ENCODE measurements at places on chromosomes 1 and 21.

DNA sequence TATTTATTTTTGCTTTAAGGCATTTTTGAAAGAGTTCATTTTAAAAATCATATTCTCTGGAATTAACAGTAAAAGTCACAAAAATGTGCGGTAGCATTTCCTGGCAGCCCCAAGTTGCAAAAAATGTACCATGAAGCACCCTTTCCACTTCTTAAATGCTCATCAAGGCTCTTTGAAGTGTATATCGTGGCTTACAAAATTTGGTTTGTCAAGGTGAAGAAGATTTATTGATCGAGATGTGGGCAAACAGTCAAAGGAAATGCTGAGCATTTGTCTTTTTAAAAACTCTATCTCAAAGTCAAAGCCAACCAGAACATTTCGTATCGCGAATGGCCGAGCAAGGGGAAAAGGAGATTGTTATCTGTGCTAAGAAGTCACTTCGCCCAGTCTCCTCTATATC lies 277.5 kb upstream of the KAZN start:
- DNase-seq, result no peak

DNA sequence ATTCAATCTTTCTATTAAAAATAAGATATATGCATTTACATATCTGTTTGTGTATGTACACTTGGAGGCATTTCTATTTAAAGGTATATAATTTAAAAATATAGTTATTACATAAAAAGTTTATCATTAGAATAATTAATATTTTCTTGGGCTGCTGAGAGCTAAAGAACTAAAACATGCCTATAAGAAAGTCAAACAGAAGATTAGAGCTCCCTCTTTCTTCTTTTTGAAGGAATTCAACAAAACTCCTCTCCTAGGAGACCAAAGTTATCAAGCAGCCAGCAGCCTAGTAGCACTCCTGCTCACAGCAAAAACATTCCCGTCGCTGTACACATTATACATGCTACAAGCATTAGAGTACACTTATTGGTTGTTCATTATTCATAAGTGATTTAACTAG lies 216.4 kb downstream of the VAV3 start:
- no peak for DNase-seq

DNA sequence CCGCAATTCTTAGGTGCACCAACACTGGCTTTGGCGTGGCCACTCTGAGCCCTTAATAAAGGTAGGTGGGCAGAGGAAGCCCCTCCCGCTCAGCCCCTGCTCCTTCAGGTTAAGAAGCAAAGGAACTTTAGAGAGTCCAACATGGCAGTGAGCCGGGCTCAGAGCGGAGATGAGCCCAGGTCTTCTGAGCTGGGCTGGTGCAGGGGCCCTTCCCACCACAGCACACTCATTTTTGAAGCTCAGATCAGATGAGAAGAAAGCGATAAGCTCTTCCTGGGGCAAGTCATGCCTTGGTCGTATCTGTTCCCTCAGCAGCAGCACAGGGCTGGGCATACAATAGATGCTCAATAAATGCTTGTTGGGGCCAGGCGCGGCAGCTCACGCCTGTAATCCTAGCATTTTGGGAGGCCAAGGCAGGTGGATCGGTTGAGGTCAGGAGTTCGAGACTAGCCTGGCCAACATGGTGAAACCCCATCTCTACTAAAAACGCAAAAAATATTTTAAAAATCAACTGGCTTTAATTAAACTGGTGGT lies 51.1 kb upstream of the TARDBP start:
- no peak for DNase-seq

DNA sequence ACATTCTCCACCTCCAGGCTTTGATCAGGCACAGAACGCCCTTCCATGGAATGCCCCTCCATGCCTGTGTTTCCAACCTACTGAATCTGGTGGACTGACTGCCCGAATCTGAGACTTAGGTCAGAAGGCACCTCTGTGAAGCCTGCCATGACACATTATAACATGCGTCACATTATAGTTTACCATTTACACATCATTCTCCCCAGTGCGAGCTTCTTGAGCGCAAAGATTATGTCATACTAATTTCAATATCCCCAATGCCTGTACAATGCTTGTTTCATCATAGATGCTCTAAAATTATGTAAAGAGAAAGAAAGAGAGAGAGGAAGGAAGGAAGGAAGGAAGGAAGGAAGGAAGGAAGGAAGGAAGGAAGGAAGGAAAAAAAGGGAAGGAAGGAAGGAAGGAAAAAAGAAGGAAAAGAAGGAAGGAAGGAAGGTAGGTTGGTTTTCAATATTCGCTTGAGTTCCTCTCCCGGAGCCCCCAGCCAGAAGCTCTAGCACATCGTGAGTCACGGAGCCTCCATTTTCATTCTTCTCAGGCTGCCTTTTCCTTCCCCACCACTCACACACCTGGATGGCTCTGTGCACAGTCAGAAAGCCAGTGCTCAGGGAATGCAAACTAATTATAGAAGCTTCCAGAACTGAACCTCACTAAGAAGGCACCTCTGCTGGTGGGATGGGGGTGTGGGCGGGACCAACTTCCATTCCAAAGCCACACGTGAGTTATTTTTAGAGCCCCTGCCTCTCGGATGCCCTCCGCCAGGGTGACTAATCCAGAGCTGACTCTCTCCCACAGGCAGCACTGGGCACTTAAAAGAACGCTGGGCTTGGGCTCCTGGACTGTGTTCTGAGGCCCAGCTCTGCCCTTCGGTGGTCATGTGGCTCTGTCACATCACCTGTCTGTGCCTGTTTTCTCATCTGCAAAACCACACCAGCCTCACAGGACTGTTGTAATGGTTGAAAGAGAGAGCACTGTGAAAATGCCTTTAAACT lies 27.4 kb downstream of the LAMB3 start:
- DNase-seq, result no peak

- DNase-seq, result no peak
These were observed 45.4 kb upstream of the FOXO6 start for GRCh38 chr1:41315871-41316270.

DNA sequence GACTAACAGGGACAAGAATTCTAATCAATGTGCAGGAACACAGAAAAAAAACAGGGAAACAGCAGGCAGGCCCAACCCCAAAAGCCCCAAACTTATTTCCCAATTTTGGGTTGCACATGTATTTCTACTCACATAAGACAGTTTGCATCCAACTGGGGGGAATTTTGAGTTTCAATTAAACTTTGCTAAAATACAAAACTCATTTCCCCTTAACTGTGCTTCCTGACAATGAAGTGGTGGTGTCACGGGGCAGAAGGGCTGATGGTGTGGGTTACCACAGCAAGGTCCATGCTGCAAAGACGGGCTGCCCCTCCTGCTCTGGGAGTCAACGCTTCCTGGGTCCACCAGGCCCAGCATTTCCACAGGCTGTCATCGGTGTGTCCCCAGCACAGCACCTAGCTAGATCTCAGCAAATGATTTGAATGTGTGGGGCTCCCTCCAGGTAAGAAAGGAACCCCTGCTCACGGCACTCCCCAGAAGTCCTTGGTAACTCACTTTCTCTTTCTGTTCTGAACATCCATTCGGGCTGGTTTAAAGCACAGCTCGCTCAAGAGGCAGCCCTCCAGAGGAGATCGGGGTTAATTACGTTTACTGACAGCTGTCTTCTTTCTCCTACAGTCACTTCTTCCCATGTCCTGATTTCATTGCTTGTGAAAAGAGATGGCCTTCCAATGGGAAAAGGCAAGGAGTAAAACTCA lies 27.4 kb downstream of the HIVEP3 start:
- no peak for DNase-seq

DNA sequence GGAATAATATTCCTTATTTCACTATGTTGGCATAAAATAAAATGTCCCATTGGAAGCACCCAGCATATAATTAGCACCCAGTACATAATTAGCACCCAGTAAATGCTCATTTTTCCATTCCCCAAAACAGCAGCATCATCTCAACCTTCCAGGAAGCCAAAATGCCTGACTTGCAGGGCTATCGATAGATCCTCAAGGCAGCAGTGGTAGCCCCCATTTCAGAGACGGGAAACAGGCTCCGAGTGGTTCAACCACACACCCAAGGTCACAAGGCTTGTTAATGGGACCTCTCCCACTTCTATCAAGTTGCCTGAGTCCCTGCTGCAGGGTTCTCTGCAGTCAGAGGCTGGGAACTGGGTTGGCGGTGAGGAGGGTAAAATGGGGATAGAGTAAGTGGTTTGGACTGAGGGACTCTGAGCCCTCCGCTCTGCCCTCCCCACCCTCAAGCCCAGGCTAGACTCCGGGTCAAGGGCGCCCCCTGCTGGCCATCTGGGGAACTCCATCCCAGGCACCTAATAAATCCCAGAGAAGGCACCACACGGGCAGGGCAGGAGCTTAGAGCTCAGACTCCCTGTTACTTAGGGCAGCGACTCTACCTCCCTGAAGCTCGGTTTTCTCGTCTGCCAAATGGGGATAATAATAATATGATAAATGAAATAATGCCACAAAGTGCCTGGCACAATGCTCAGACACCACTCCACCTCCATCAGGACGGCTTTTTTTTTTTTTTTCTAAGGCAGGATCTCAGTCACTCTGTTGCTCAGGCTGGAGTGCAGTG lies 21.9 kb upstream of the LAPTM5 start:
- DNase-seq, result peak; percentile 88

Measured in D721Med (cell line).